ENCODE measurements at places on chromosomes 7 and 10.

DNA sequence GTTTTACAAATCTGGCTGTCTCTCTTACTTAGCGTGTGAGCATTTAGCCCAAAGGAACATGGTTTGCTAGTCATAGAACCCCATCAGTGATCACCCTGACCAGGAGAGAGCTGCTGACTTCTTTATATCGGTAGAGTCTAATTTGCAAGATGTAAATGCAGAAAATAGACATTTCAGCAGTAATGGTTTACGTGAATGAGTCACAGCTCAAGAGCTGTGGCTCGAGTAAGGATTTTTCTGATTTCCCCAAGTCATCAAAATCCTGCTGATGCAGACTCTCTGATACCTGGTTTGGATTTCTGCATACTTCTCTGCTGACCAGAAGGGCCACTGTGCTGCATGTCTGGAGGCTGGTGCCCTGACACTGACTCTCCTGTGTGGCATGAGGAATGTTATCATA, 25.7 kb downstream of the NUB1 start:
- H3K27ac ChIP-seq, result no peak overlapping the region
- H3K27me3 ChIP-seq, result no peaks in the 10 kb centered on the region
- H3K36me3 ChIP-seq, result no peaks in the 10 kb centered on the region

GRCh38 chr7:101168412-101169049, 3.2 kb upstream of the VGF start:
- no peak overlapping the region for H3K27ac ChIP-seq
- DNase-seq, result no peak
- H3K36me3 ChIP-seq, result no peaks in the 10 kb centered on the region
- no peak overlapping the region for H3K4me3 ChIP-seq

DNA sequence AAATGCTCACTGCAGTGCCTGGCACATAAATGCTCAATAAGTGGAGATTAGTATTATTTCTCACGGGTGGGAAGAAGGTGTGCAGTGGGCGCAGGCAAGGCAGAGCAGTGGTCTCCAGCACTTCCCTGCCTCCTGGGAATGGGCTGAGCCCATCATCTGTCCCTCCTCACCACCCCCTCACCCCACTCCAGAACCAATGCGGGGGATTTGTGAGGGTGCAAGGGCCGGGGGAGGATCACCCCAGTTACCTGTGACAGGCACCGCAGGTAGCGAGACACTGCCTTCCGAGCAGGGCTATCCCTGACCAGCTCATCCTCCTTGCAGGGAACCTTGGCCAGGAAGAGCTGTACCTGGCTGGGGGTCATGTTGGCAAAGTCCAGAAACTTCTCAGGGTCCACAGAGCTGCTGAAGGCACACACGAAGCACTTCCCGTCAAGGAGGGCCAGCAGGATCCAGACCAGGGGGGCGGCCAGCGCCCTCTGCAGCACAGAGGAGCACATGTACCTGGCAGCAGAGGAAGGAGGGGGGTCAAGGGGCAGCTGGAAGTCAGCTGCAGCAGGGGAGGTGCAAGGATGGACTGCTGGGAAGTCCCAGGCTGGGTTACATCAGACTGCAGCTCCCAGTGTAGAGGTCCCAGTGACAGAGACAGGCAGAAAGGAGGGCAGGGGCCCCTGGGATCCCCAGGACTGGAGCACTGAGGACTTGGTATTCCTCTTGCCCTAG, 2.8 kb downstream of the CALHM3 start:
- H3K4me1 ChIP-seq, result no peaks in the 10 kb centered on the region
- H3K36me3 ChIP-seq, result no peaks in the 10 kb centered on the region
- no peak for DNase-seq
- no peak overlapping the region for H3K4me3 ChIP-seq
- H3K27me3 ChIP-seq, result no peaks in the 10 kb centered on the region

- H3K4me3 ChIP-seq, result no peak overlapping the region
- DNase-seq, result no peak
- H3K36me3 ChIP-seq, result no peaks in the 10 kb centered on the region
- no peaks in the 10 kb centered on the region for H3K27me3 ChIP-seq
- no peaks in the 10 kb centered on the region for H3K4me1 ChIP-seq
These were observed 68.1 kb upstream of the ANKRD30A start for GRCh38 chr10:37057261-37057660.

- H3K4me1 ChIP-seq, result no peaks in the 10 kb centered on the region
- no peak overlapping the region for H3K4me3 ChIP-seq
- DNase-seq, result no peak
- H3K27ac ChIP-seq, result peak overlapping the region; percentile 5
- no peaks in the 10 kb centered on the region for H3K36me3 ChIP-seq
These were observed 204.9 kb upstream of the FRMD4A start for GRCh38 chr10:14535457-14536130.

Data from breast epithelium (tissue), 4 donors.